Hepatocyte (in vitro differentiated cells): ENCODE measurements at places on chromosomes 3 and 15. TPM values are rescaled to one million over a fixed set of nuclear protein-coding genes. Genes with fewer than 3 reads are reported as not detected.

DNA sequence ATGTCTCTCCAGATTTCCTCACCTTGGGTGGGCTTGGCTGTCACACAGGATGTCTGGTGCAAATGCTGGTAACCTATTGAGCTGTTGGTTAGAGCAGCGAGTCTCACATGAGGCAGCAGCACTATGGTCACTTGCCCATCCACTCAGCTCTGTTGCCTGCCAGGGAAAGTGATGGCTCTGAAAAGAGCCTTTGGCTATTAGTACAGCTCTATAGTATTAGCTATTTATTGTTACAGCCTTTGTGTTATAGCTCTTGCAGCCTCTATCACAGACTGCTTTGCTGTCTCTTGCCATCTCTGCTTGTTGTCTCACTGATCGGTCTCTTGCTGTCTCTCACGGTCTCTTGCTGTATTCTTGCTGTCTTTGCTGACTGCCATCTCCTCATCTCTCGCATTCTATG is 114.3 kb downstream of the MFSD1 start:
- no peak for DNase-seq

DNA sequence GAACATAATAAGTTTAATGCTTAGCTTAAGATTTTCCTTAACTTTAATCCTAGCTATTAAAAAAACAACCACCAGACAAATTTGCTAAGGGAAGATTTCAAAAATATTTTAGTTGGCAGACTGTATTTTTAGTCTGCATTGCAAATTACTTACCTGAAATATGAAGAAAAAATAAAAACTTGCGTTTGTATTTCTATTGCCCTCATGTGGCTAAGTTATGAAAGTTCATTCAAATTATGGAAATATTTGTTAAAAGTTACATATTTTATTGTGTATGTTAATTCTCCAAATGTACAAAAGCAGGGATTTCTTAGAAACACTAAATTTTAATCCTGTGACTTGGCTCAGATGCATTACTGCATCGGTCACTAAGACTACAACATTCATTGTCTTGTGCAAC is 15.0 kb downstream of the GTF2A2 start:
- DNase-seq, result no peak

DNA sequence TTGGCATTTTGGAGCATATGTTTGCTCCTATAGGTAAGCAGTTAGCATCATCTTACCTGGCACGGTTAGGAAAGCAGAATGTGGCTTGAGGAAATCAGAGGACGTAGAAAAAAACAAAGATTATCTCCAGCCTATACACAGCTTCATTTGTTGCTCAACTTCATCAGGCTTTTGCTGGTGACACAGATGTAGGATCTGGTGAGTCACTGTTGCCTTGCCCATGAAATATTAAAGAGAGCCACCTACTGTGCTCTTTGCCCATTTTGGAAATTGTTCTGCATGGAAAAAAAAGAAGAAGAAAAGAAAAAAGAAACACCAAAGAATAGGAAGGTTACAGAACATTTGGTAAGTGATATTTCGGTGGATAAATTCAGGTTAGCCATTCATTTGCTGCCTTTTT is 3.8 kb downstream of the IL1RAP start:
- peak; percentile 25 for DNase-seq

DNA sequence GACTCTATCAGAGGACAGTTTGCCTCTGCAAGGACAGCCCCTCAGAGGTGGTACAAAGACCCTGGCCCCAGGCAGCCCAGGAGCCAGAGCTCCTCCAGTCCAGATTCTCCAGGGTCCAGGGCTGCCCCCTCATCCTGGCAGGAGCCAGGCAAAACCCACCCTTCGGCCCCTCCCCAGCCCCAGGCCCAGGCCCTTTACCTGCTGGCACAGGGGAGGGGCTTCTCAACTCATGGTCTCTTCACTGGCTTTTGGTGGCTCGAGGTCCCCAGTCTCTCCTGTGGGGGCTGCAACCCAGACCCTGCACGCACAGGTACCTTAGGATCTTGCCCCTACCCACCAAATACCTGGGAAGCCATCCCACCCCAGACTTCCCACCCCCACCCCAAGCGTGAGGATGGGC is 8.5 kb downstream of the NEIL1 start:
- DNase-seq, result no peak

The GPR176 gene
- polyA plus RNA-seq, result 2.7 and 2.9 TPM in 2 replicates

- DNase-seq, result no peak
These were observed 110.3 kb downstream of the LSM3 start for GRCh38 chr3:14288833-14289451.

GRCh38 chr15:43465100-43465499 is 27.9 kb downstream of the TP53BP1 start:
- DNase-seq, result no peak
